ENCODE measurements at places on chromosomes 7 and 10.

DNA sequence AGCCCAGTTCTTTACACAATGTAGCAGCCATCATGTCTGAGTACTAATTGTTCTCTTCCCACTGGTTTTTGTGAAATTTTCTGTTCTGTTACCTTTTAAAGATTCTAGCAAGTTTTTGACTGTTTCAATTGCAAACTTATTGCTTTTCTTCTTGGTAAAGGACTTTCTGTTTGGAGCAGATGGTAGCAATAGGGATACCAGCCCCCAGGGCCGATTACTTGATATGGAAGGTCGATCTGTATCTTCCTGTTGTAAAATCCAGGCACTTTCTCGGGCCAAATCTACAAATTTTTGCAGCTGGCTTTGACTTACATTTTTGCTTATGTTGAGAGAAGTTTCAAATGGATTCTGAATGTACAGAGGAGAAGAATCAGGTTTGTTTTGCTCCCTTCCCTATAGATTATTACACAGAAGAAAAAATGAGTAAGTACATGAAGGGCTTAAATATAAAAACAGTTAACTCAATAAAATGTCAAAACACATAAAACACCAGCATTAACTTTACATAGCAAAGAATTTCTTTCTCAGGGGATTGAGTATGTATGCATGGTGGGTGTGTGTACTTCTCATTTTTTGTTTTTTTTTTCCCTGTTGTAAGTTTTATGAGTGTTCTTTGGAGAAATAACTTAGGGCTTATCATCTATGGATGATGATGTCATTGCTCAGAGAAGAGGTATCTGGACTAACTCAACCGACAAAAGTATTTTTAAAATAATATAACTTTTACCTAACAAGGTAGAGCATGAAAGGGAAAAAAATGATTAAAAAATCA is 35.3 kb downstream of the MTPAP start:
- DNase-seq = no peak

- DNase-seq = peak; percentile 22
These were observed 1.7 kb upstream of the CTNNA3 start for GRCh38 chr10:67697724-67698131.

DNA sequence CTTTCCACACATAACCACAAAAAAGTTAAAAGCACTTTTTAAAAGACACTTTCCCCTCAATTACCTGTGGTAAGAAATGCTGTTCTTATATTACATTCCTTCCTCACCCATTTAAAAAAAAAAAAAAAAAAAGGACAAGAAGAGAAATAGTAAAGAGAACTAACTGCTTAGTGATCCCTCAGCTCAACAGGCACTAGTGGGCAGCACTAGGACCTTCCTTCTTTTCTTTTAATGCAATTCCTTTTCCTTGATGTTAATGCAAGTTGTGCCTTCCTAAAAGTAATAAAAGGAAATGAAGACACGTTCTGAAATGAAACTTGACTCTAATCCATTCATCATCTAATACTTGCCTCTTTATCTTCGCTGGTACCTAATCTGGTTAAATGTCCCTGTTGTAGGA is 189.7 kb downstream of the TCF7L2 start:
- no peak for DNase-seq

DNA sequence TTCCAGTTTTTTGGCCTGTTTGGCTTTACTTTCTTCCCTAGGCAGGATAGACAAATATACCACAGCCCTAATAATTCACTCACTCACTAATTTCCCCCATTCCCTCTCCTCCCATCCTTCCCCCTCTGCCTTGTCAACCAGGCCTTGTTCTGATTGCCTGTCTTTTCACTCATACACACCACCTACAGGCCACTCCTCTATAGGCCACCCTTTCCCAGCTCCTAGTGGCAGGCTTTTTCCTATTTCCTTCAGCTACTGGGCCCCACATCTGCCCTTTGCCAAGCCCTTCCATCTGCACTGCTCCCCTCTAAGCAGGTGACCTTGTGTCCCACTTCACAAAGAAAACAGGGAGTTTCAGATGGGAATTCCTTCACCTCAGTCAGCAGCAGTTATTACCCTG is 59.8 kb upstream of the MSRB2 start:
- no peak for DNase-seq

DNA sequence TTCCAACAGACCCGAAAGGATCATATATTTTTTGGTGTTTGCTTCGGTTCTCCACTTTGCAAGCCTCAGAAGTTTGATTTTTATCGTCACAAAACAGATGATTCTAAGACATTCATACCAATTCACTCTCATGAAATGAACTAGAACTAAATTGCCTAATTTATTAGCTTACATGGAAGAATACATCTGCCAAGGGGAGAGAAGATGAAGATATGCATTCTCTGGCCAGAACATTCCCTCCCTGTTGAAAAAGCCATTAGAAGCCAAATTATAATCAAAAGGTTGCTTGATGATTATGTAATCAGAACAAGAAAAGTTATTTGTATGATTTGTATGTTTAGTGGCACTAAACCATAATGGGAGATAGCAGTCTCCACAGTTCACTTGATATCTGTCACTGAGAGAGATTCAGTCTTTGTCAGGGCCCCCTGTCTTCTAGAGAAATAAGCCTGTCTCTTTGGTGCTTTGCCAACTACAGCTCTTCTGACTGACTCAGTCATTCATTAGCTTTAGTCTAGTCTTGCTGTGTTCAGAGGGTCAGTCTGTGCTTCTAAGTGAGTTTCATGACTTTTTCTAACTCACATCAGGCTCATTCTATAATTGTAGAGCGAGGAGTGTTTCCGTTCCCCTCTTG is 95.3 kb upstream of the GNAI1 start:
- no peak for DNase-seq

DNA sequence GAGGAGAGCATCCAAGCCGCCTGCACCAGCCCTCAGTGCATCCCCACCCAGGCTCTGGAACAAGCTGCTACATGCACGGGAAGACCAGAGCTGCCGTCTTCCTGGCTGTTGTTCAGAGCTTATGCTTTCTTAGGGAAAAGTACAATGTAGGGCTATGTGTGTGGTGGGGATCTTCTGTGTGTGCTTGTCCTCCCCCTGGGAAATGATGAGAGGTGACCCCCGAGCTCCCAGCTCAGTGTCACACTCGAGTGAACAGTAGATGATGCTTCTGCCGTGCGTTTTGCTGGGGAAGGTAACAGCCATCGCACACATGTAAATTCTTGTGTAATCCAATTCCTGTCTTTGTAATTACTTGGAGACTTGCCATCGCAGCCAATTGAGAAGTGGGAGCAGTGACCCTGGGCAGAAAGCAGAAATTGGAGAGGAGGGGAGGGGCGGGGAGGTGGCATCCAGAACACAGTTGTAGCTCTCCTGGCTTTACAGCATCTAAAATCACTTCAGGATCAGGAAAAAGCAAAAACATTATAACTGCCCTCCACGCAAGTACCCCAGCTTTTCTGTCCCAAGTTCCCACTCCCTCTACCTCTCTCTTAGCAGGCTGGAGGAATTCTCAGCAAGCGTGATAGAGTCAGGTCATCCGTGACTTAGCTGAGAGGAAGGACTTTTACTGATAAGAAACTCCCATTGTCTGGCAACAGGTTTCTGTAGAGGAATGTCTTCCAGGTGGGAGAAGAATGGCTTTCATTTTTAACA is 149.6 kb downstream of the TCF7L2 start:
- DNase-seq = peak; percentile 42
